ENCODE measurements at places on chromosomes 6 and 20.

DNA sequence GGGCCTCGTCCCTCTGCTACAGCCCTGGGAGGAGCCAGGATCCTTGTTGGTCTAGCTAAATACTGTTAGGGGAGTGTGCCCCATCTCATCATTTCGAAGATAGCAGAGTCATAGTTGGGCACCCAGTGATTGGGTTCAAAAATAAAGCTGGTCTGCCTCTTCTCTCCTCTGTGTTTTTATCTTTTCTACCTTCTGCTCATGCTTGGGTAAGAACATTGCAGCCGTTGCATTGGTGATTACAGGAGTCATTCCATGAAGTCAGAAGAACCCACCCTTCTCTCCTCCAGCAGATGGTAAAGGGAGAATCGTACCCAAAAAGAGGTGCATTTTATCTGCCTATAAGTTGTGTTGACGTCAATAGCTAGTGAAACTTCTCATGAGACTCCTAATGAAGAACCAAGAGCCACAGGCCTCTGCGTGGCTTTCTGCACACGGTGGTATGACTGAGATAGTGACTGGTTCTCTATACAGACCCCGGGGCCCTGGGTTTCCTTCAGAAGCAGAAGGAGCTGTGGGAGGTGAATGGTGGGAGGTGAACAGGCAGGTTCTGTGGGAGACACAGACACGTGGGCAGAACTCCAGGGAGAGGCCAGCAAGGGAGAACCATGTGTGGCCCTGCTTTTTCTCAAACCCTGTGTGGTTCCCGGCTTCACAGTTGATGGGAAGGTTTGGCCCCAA lies 5.7 kb upstream of the FAM209A start:
- no peak for DNase-seq

DNA sequence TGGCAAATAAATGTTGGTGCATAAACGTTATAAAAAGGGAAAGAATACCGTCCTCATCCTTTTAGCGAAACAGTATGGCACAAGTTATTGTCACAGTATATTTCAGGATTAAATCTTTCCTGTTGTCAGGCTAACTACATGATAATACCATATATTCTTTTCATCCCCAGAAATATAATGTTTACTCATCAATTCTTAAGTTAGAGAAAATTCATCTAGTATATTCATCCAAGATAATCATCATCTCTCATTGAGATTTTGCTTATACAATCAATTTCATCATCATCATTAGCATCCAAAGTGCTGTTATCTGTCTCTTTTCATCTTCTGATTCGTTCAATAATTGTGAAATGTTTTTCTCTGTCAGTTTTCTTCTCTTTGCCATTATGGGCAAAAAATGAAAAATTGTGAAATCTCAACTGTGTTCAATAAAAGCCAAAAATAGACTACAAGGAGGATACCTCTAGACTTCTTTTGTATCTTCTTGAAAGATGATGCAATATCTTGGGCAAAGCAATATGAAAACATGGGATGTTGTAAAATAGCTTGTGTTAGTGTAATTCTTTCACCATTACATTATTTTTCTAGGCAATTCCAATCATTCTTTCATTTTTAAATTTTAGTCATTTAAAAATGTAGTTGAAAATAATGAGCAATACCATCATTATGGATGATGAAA lies 2.6 kb downstream of the SPACA1 start:
- DNase-seq, result no peak

DNA sequence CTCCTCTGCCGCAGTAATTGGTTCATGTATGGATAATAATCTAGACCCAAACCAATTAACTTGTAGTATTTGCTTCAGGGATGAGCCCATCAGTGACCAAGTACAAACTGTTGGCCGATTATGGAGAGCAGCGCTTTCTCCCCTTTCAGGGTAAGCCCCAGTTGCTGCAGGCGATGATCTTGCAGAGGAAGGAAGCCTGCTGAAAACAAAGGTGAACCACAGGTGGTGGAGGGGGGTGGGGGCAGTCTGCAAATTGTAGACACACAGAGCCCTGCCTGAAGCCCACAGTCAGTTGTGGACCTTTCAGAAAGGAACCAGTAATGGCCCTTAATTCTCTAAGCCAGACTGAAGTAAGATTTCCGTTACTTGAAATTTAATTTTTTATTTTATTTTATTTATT lies 167.9 kb upstream of the JARID2 start:
- no peak for DNase-seq

DNA sequence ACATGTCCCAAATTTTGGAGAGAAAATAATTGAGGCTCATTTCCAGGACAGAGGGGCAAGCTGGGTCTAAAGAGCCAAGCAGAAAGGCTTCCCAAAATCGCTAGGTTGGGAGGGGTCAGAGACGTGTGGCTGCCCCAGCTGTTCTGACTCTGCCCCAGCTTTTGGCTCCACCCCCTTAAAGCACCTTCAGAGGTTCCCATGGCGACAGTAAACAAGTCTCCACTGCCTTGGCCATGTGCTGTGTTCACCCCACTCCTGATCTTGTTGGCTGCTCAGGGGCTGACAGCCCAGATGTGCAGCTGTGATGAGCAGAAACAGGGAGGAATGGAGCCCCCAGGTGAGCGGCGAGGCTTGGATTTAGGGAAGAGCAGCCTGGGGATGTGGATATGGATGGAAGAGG lies 72.8 kb upstream of the SPTLC3 start:
- DNase-seq, result no peak

GRCh38 chr6:87907521-87907920 lies 140.1 kb upstream of the SPACA1 start:
- peak; percentile 19 for DNase-seq

DNA sequence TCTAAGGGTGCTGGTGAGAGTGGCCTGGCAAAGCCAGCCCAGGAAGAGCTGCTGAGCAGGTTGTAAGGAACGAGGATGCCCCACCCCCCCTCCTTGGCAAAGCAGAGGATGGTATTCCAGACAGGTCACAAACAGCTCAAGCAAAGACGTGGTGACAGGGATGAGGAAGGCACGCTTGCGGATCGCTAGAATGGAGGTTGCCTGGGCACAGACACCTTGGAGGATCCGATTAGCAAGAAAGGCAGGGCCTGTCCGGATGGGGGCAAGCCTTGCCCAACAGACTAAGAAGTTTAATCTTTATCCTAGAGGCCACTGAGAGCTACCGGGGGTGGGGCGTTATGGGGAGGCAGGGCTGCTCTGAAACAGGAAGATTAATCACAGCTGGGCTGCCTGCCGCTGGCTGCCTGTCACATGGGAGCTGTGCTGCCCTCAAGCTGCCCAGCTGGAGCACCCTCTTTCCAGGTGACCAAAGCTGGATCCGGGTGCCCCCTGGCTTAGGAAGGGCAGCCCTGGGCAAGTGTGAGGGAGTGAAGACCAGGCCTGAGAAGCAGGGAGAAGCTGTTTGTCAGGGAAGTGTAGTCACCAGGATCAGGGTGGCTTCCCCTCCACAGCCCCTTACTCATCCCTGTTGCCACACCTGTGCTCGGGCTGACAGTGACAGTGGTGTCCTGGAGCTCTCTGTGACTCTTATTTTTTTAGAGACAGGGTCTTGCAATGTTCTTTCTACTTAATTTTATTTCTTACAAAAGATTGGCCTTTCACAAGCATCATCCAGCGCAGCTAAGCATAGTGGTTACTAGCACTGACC lies 9.1 kb upstream of the MAPK13 start:
- DNase-seq, result peak; percentile 61

- no peak for DNase-seq
Observed at GRCh38 chr20:5168651-5169396, 42.0 kb downstream of the CDS2 start.

- no peak for DNase-seq
Observed at GRCh38 chr20:46423342-46423741, 16.9 kb upstream of the ELMO2 start.

DNA sequence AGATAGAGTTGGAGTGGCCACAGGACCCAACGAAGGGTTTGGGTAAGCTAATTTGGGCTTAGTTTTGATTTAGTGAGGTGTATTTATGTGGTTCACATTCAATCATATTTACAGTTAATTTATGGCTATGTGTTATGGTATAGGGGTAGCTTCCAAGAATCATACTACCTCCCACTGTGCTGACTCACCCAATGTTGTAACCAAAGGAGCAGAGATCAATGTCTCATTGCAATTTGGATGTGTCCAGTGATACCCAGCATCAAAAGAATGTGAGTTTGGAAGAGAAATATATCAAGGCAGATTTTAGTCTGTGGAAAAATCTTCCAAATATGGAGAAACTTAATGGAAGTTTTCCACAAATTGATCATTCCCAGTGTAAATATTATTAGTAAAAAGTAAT lies 25.3 kb upstream of the SMIM8 start:
- DNase-seq, result no peak

DNA sequence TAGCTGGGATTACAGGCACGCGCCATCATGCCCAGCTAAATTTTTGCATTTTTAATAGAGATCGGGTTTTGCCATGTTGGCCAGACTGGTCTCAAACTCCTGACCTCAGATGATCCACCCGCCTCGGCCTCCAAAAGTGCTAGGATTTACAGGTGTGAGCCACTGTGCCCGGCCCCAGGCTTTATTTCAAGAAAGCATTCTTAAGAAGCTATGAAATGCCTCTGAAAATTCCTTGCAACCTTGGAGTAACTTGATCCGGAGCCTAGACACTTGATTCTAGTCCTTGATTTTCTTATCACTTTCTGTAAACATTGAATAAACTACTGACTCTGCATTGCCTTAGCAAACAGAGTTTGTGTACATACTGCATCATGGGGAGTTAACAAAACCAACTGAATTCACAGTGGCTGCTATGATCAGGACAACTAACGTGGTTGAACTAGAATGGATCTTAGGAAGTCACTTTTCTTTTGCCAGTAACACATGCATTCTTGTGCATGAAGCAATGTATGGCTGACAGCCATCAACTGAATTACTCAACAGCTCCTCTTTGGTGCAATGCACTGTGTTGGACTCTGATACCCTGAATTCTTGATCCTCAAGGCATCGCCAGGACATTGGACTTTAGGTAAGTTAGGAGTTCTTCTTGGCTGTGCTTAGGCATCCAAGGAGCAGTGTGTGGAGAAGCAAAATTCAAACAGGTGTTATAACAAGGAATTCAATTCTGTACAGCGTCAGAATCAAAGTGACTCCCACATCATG lies 102.8 kb upstream of the TMEM170B start:
- DNase-seq, result no peak

Measured in CD4-positive, alpha-beta T cell treated with Interleukin-4 for 4 hours (primary cell).